ENCODE measurements at places on chromosomes 1 and 21. TPM values are rescaled to one million over a fixed set of nuclear protein-coding genes. Genes with fewer than 3 reads are reported as not detected.

Gene KRTAP10-1
- total RNA-seq: not detected

Gene F13B
- total RNA-seq: not detected

Gene FALEC
- total RNA-seq: not detected

Gene SERPINC1
- total RNA-seq: not detected

Gene BCL2L15
- total RNA-seq: 0.05 TPM

Gene OR2L8
- not detected for total RNA-seq

Gene MCOLN2
- 14.9 TPM for total RNA-seq

Gene DYNLT5
- total RNA-seq: not detected

Gene PCSK9
- 0.03 TPM for total RNA-seq

Gene BARHL2
- total RNA-seq: not detected

Gene ZNF683
- not detected for total RNA-seq

Gene FNDC5
- total RNA-seq: 1.4 TPM

Gene FCRLA
- 0.84 TPM for total RNA-seq

Gene SH3GLB1
- 41.4 TPM for total RNA-seq

Gene F3
- 24.7 TPM for total RNA-seq

Gene HES3
- not detected for total RNA-seq

Gene MX1
- total RNA-seq: 7.3 TPM

Gene MIXL1
- not detected for total RNA-seq

Gene FAM163A
- total RNA-seq: not detected

Gene USH2A
- total RNA-seq: under 0.01 TPM

Gene LORICRIN
- total RNA-seq: not detected

Gene MRPS14
- 18.8 TPM for total RNA-seq

Gene SLC2A5
- not detected for total RNA-seq

Gene BRINP3
- total RNA-seq: not detected

Gene APCS
- not detected for total RNA-seq

Gene S100A7A
- total RNA-seq: not detected

Gene TLR5
- not detected for total RNA-seq

Gene LPAR3
- 4.1 TPM for total RNA-seq

Gene FAM43B
- total RNA-seq: 0.08 TPM

Gene C1QA
- not detected for total RNA-seq

Gene SDCCAG8
- 31.6 TPM for total RNA-seq

Gene NGF
- 0.84 TPM for total RNA-seq

Gene UTP25
- 12.4 TPM for total RNA-seq

Gene NEK2
- total RNA-seq: 50.3 TPM

Gene LMOD1
- total RNA-seq: not detected

Gene HUNK
- not detected for total RNA-seq

Gene CACYBP
- 496 TPM for total RNA-seq

Gene FAM151A
- not detected for total RNA-seq

Gene RGL1
- 3.9 TPM for total RNA-seq

Gene CNKSR1
- 0.26 TPM for total RNA-seq

Measured in HT1080 (cell line).